ENCODE measurements at places on chromosomes 13 and 19.

GRCh38 chr19:2188708-2189385, 25.1 kb downstream of the DOT1L start:
- no peak for DNase-seq

DNA sequence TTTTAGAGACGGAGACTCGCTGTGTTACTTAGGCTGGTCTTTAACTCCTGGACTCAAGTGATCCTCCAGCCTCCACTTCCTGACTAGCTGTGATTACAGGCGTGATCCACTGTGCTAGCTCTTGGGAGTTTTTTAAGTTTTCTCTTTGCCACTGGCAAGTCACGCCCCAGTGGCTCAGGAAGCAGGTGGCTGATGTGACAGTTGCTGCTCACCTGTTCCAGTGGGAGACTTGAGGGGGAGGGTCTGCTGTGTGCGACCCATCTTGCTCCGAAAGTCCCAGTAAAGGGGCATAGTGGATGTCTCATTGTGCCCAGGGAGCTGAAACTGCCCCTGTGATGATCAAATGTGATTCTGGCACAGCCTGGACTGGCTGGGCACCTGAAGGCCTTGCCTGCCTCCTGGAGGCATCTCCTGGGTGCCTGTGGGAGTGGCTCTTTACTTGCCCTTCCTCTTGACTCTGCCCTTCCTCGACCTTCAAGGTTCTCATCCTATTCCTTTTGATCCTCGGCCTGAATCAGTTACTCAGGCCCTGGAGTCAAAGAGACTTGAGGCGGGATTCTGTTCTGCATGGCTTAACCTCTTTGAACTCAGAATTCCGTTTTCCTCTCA, 7.8 kb downstream of the SMARCA4 start:
- no peak for DNase-seq

GRCh38 chr13:24215732-24216131, 55.2 kb downstream of the SPATA13 start:
- DNase-seq = no peak

DNA sequence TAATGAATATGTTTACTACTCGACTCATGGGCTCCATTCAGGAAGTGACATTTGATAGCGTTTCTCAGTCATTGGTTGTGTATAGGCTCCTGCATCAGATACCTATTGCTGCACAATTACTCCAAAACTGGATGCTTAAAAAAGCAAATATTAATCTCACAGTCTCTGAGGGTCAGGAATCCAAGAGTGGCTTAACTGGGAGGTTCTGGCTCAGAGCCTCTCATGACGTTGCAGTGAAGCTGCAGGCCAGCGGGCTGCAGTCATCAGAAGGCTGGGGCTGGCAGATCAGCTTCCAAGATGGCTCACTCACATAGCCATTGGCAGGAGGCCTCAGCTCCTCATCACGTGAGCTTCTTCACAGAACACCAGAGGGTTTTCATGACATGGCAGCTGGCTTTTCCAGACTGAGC, 525.1 kb upstream of the NBEA start:
- DNase-seq = peak; percentile 64

GRCh38 chr13:22866221-22866620, 314.6 kb upstream of the SGCG start:
- no peak for DNase-seq

- no peak for DNase-seq
Measured at GRCh38 chr13:35016362-35017112, 74.5 kb downstream of the NBEA start.

- no peak for DNase-seq
Measured at GRCh38 chr19:49409441-49410029, 13.7 kb downstream of the PTH2 start.

DNA sequence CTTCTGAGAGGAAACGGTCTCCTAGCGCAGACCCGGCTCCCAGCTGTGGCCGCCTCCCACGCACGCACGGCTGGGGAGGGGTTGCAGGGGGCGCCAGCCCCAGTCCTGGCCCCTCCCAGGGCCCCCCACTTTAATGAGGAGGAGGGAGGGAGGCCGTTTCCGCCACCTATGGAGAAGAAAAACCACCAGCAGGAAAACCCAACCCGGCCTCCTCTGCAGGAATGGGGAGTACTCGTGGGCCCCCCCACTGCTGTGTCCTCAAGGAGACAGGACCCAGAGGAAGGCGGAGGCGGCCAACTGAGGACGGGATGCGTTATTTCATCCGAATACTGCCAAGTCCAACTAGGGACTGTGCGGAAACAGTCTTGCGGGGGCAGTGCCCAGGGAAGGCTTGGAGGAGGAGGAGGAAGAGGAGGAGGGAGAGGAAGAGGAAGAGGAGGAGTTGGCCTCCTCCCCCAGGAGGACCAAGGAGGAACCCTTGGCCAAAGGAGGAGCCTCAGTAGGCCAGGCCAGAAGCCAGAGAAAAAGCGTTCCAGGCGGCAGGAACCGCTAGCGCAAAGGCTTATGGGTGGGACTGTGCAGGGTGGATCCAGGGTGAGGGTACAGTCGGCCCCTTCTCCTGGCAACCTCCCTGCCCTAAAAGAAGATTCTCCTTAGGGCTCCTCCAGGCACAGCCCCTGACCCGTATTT, 3.9 kb upstream of the SSBP4 start:
- DNase-seq = no peak

DNA sequence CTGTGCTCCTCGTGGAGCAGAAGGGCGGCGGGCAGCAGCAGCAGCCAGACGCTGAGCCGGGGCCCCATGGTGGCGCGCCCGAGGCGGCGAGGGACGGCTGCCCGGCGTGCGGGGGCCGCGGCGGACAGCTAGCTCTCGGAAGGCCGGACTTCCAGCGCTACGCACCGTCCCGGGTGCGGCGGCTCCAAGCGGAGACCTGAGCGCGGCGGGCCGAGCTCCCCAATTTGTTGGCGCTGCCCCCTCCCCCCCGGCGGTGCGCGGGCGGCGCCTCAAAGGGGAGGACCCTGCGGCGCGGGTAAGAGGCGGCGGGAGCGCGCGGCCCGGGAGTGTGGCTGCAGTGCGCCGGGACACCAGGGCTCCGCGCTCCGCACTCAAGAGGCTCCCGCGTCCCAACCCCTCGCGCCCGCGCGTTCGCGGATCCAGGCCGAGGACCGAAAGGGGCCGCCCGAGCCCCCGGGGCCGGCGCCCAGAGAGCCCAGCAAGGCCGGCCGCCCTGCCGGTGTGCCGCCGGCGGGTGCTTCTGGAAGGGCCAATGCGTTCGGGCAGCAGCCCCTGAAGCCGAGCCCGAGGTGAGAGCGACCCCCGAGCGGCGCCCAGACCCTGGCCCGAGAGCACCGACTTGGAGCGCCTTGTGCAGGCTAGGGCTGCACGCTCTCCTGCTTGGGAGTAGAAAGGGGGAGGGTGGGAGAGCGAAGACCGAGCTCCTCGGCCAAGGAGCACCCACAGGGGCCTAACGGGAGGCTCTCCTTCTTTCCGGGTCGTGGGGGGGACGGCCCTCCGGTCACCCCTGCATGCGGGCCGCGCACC, at the start of the genes COL4A1 and COL4A2:
COL4A1 (minus strand) TSS at position 198 of the 807 bp plus-strand sequence; CDS start at position 68, 130 bp downstream.
COL4A2 (plus strand) TSS at position 325 of the 807 bp plus-strand sequence. CDS start 620 bp downstream, outside the sequence.
- DNase-seq = no peak

- no peak for DNase-seq
Measured at GRCh38 chr13:111251646-111252445, 68.6 kb upstream of the TEX29 start.

DNA sequence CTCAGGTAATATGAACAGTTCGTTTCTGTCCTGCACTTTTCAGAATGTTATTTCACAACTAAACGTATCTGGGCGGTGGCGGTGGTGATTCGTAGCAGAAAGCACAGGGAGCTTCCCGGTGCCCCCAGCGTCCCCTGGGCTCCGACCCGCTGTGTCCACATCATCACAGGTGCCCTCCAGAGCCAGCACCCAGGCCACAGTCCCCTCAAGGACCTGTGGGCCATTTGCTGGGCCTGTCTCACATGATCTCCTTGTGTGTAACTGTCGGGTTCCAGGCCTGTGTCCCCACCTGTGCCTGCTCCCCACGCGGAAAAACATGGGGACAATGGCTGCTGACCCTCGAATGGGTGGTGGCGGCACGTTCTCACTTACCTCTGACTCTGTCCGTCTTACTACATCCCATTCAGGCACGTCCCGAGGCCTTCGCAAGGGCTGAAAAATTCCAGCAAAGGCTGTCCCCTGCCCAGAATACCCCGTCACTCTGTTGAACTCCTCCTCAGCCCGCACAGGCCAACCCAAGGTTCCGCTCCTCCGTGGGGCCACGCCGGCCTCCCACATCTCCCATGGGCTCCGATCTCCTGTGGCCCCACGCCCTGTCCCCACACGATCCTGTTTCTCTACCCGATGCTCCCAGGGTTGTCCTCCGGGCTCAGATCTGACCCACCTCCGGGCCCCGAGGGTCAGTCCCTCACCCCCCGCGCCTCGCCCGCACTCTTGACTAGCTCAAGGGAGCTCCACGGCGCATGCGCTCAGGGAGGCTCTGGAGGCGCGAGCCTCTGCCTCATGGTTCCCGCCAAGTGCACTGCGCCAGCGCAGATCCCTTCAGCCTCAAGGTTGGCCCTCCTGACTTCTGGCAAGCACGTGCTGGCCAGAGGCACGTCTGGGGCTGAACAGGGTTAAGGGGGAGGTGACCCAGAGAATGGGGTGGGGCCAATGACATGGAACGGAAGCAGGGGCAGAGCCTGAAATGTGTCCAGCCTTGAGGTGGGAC, 21.2 kb downstream of the DEDD2 start:
- DNase-seq = no peak

GRCh38 chr13:74134777-74135325, 647 bp upstream of the KLF12 start:
- DNase-seq = peak; percentile 72

- no peak for DNase-seq
Measured at GRCh38 chr13:101529422-101529821, 76.9 kb downstream of the ITGBL1 start.

GRCh38 chr19:13057744-13058143, 44.9 kb downstream of the LYL1 start:
- no peak for DNase-seq
